Stimulated activated CD4-positive, alpha-beta T cell treated with anti-CD3 and anti-CD28 coated beads, Interleukin-4, amount 100 ng/mL, for 4 hours (primary cell): ENCODE measurements at places on chromosomes 12 and 14.

DNA sequence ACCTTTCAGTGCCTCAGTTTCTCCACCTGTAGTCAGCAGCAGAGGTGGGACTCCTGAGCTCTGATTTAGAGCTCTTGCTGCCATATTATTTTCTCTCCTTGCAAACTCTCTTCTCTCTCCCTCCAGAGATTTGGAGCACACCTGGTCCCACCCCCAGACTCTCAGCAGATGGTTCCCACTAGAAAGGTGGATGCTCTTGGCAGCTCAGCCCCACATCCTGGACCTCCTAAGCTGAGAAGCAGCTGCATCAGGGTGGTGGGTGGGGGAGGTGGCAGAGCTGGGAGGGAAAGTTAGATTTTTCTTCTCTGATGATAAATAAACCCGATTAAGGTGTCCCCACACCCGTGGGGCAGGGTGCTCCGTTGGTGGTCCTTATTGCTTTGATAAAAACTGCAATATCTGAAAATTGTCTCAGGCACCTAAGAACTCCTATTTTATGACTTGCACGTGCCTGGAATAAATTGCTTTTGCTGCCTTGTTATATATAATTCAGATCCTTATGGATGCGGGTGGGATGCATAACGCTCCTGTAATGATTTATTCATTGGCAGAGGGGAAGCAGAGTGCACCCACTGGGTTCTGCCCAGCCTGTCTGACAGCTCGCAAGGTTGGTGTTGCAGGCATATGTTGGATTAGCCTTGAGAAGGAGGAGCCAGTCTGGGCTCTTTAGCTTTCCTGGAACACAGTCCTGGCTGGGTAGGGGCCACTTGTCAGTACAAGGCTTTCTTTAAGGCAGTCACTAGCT lies 214.2 kb downstream of the SUDS3 start:
- no peak for DNase-seq

- DNase-seq, result no peak
Observed at GRCh38 chr12:27971121-27971489, 1.4 kb downstream of the PTHLH start.

GRCh38 chr12:52125476-52125900 lies 46.0 kb downstream of the SMIM41 start:
- DNase-seq, result no peak

DNA sequence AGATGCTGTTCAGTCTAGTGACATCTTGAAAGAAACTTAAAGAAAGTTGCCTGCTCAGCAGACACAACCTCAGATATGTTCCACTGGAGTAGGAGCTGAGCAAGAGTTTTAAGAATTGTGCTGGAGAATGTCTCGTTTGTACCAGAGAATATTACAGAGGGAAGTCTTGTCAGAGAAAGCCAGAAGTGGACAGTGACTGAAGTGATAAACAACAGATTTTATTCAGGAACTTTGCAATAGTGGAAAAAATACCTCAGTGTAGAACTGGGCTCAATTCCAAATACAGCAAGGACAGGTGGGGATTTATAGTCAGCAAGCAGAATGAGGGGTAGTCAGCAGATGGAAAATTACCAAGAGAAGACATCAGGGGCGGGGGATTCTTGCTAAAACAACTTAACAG lies 18.6 kb downstream of the ZDHHC17 start:
- DNase-seq, result no peak

GRCh38 chr14:101408077-101408831 lies 153.0 kb upstream of the DIO3 start:
- no peak for DNase-seq

GRCh38 chr12:54082397-54082892 lies 28.8 kb downstream of the HOXC4 start:
- DNase-seq, result peak; percentile 53

GRCh38 chr12:12099102-12099501 lies 28.4 kb downstream of the BCL2L14 start:
- no peak for DNase-seq

- DNase-seq, result no peak
Observed at GRCh38 chr12:19539836-19540235, 100.5 kb downstream of the AEBP2 start.

DNA sequence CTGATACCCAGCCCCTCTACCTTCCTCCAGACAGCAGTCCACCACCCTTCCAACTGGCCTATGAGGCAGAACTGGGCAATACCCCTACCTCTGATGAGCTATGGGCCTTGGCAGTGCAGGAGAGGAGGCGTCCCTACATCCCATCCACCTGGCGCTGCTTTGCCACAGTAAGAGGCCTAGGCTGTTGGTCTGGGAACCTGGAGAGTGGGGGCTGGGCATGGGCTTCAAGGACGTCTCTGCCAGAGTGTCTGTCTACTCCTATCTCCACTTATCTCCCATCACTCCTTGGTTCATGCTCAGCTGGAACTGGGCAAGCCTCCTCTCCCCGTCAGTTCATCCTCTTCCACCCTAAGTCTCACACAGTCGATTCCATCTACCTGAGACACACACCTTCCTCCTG lies 6.5 kb downstream of the AMHR2 start:
- no peak for DNase-seq

DNA sequence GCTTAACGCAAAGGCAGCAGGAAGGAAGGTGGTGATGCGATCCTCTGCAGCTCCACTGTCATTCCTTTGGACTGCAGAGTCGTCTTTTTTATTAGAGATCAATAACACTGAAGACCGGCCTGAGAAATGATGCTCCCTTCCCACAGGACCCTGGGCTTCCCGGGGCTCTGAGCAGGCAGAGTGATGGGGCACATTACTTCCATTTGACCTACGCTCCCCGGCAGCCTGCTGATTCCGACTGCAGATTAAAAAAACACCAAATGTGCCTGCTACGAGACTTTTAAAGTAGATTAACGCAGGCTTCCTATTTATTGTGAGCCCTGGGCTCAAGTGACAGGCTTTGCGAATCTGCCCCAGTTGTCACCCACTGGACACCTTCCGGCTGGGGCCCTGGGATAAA lies 37.5 kb downstream of the KCNA1 start:
- DNase-seq, result no peak

DNA sequence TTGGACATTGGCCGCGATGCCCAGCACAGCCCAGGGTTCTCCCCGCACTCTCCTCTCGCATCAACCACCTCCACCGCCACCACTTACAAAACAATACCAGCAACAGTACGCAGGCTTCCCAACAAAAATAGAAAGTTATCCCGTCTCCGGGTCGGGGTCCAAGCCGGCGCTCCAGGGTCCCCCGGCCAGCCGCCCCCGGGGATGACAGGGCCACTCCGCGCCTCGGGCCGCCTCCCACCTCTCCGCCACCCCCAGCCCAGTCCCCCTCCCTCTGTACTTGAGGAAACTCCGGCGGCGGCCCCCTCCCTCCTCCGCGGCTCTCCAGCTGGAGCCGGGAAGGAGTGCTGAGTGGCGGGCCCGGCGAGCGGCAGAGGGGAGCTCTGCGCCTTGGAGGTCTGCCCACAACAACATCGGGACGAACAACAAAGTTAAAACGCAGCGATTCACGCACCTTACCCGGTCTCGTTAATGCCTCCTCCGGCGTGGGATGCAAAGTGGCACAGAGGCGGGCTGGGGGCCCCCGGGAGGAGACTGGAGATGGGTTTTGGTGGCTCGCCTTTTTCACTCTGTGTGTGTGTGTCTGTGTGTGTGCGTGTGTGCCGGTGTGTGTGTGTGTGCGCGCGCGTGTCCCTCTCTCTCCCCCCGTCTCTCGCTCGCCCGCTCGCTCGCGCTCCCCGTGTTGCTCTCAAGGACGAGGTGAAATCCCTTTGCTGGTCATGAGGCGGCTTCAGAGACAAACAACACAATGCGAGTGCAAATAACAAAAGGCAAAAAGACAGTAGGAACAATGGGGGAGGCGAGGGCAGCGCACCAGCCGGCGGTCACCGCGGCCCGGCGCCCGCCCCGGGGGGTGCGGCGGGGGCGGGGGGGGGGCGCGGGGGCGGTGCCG lies 386.8 kb downstream of the BCAT1 start:
- DNase-seq, result no peak

GRCh38 chr14:63475761-63476160 lies 67.4 kb downstream of the PPP2R5E start:
- DNase-seq, result no peak

- DNase-seq, result peak; percentile 55
Observed at GRCh38 chr14:22561661-22562579, 27.1 kb downstream of the DAD1 start.

- DNase-seq, result no peak
Observed at GRCh38 chr14:25032092-25032784, 17.7 kb downstream of the STXBP6 start.

GRCh38 chr14:65170768-65171507 lies 68.6 kb upstream of the MAX start:
- DNase-seq, result peak; percentile 19

DNA sequence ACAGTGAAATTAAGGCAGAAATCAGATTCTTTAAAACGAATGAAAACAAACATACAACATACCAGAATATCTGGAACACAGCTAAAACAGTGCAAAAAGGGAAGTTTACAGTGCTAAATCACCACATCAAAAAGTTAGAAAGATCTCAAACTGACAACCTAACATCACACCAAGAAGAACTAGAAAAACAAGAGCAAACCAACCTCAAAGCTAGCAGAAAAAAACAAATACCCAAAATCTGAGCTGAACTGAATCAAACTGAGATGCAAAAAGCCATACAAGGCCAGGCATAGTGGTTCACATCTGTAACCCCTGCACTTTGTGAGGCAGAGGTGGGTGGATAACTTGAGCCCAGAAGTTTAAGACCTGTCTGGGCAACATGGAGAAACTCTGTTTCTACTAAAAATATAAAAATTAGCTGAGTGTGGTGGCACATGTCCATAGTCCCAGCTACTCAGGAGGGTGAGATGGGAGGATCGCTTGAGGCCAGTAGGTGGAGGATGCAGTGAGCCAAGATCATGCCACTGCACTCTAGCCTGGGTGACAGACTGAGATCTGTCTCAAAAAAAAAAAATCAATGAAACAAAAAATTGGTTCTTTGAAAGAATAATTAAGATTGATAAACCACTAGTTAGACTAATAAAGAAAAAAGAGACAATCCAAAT lies 33.2 kb upstream of the LDHB start:
- no peak for DNase-seq

- no peak for DNase-seq
Observed at GRCh38 chr12:27517961-27518665, 5.9 kb upstream of the PPFIBP1 start.

DNA sequence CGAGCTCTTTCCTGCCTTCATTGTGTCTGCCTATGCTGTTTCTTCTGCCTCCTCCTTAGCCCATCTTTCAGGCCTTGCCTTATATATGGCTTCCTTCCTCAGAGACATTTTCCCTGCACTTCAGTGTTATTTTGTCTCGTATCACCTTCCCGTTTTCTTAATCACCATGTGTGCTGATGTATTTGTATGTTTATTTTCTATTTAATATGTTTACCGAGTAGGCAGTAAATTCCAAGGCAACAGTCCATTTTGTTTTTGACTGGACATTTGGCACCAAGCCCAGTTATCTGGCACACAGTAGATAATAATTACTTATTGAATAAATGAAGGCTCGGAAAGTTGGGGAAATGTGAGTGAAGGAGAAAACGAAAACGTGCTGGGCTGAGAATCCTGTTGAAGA lies 4.6 kb upstream of the POU6F1 start:
- no peak for DNase-seq

DNA sequence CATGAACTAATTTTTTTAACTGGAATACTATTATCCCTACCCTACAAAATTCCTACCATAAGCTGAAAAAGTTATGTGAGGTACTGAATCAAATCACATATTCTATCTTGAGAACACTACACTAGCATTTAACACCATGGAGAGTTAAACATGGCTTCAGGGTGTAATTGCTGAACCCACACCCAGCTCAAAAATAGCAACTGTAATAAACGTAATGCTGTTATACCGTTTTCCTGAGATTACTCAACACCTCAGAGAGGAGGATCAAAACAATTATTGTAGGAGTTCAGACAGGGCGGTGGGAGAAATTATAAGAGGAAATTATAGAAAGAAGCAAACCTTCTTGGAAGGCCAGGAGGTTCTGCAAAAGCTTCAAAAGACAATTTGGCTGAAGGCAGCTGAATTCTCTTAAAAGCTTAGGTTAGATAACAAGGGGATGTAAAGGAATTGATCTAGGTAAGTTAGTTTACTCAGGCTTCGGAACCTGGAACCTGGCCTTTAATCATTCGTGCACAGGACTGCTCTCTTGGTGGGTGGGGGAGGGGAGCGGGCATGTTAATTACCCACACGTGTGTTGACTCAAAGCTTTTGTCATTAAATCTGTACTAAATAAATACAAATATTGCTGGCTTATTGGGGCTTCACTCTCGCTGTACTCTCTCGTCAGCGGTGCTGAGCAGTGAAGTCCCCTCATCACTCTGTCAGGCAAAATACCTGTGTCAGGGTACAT lies 12.1 kb upstream of the IPO8 start:
- no peak for DNase-seq

DNA sequence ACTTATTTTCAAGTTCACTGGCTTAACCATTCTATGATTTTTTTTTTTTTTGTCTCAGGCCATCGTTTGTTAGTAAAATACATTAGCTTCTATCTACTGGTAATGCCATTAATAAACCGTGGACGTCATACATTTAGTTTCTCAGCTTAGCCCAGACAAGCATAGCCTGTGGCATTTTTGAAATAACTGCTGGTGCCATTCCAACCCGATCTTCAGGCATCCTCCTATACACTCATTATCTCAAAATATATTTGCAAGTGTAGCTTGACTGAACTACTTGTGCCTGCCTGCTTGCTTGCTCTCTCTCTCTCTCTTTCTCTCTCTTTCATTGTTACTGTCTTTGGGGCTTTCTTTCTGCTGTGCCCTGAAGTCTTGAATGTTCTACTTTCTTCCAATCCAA lies 12.7 kb upstream of the MBIP start:
- no peak for DNase-seq

DNA sequence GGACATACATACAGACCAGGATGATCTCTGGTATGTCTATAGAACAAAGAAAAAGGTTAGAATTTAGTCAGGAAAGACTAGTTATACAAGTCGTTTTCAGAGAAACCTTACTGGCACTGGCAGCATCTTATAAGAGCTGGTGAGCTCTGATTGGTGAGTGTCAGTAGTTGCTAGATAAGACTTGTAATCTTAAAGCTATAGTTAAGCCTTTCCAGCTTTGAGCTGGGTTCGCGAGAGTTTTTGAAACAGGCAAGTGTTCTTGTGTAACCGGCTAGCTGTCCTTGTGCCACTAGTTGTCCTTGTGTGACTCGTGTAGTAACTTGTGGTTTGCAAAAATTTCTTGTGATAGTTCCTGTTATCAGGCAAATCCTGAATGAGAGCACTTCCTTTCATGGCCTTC lies 740.9 kb downstream of the GALC start:
- DNase-seq, result no peak

- no peak for DNase-seq
Observed at GRCh38 chr14:74418031-74418430, 8.0 kb downstream of the SYNDIG1L start.

- DNase-seq, result no peak
Observed at GRCh38 chr12:54229624-54230212, 40.9 kb upstream of the SMUG1 start.

DNA sequence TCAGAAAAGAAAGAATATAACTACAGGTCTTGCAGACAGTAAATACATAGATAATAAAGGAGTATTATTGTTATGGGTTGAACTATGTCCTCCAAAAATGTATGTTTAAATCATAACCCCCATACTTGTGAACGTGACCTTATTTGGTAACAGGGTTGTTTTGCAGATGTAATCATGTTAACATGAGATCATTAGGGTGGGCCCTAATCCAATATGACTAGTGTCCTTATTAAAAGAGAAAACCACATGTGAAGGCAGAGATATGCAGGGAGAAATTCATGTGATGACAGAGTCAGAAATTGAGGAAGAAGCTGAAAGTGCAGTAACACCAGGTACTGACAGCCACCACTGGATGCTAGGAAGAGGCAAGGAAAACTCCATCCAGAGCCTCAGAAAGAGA lies 29.0 kb downstream of the MAGOHB start:
- DNase-seq, result no peak
